ENCODE measurements at places on chromosomes 4 and X. TPM values are rescaled to one million over a fixed set of nuclear protein-coding genes. Genes with fewer than 3 reads are reported as not detected.

CSAG1 gene
- not detected for total RNA-seq

SATL1 gene
- total RNA-seq: not detected

SGMS2 gene
- 0.80 TPM for total RNA-seq

WAS gene
- 99.0 TPM for total RNA-seq

PPARGC1A gene
- total RNA-seq: not detected

MAGEC1 gene
- not detected for total RNA-seq

REST gene
- 53.4 TPM for total RNA-seq

HS6ST2 gene
- total RNA-seq: 1.2 TPM

DNA sequence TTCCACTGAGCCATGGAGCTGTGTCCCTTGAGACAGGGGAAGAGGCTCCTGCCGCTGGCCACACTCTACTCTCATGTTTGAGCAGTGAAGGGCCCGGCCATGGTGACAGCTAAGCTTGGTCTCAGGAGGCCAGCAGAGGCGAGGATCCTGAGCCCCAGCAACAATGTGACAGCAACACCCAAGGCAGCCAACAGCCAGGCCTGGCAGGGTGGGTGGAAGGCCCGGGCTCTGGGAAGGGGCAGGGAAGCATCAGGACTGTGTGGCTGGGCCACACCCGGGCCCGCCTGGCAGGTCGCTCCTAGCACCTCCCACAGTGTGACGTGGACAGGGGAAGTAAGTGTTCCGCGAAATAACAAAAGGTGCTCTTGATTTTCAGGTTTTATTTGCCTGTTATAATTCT is 24.8 kb downstream of the L1CAM start:
- H3K36me3 ChIP-seq: no peaks in the 10 kb centered on the region
- H3K27ac ChIP-seq: no peak overlapping the region
- DNase-seq: no peak
- H3K4me1 ChIP-seq: no peaks in the 10 kb centered on the region
- no peak overlapping the region for H3K4me3 ChIP-seq

DNA sequence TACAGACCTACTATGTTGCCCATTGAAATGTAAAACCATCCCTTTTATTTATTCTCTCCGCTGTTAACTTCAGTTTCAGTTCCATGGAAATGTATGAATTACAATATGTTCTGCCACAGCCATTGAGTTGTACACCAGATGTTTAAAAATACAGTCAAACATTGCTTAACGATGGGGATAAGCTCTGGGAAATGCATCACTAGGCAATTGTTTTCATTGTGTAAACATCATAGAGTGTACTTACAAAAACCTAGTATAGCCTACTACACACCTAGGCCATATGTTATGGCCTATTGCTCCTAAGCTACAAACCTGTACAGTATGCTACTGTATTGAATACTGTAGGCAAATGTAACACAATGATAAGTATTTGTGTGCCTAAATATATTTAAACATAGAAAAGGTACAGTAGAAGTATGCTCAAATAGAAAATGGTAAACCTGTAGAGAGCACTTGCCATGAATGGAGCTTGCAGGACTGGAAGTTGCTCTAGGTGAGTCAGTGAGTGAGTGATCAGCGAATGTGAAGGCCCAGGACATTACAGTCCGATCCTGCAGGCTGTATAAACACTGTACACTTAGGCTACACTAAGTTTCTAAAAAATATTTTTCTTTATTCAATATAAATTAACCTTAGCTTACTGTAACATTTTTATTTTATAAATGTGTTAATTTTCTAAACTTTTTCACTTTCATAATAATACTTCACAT is 2.7 kb upstream of the PF4V1 start:
- no peak overlapping the region for H3K27ac ChIP-seq
- H3K4me3 ChIP-seq: no peak overlapping the region
- no peaks in the 10 kb centered on the region for H3K4me1 ChIP-seq
- DNase-seq: no peak
- H3K27me3 ChIP-seq: peaks cover 14% of the 10 kb centered on the region
- H3K36me3 ChIP-seq: no peaks in the 10 kb centered on the region

DNA sequence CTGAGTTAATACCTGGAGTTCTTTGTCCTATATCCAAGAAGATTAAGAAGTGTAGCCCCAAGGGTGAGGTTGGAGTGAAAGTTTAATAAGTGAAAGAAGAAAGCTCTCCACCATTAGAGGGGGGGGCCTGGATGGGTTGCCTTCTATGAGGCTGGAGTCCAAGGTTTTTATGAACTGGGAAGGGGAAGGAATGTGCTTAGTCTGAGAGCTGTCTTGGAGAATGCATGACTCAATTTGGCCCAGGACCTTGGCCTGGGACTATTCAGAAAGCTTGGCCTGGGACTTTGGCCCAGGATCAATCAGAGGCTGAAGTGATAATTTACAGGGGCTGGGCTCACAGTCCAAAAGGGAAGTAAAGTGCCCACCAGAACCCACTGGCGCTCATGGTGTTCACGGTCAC is 1049.0 kb upstream of the GRIA3 start:
- no peaks in the 10 kb centered on the region for H3K4me1 ChIP-seq
- no peaks in the 10 kb centered on the region for H3K36me3 ChIP-seq
- DNase-seq: no peak
- no peaks in the 10 kb centered on the region for H3K27me3 ChIP-seq

GRCh38 chr4:10877076-10877475 is 192.5 kb upstream of the CLNK start:
- peaks cover 2% of the 10 kb centered on the region for H3K4me1 ChIP-seq
- H3K36me3 ChIP-seq: no peaks in the 10 kb centered on the region
- no peaks in the 10 kb centered on the region for H3K27me3 ChIP-seq
- no peak overlapping the region for H3K27ac ChIP-seq

DNA sequence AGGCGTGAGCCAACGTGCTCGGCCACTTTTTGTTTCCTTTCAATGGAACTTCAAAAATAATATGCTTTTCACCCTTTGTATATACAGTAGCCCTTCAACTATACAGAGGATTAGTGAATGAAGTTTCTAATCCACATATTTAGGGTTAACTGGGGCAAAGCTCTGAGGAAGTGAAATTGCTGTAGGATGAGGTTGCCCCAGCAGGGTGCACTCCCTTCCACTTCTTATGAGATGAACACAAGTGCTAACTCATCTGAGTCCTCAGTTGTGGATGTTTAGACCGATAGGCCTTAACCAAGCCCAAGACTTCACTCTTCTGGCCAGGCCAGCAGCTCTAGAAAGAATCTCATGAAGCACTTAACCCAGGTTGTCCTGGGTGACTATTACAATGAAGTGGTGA is 29.1 kb upstream of the CT55 start:
- H3K4me3 ChIP-seq: no peak overlapping the region
- H3K27ac ChIP-seq: no peak overlapping the region
- no peaks in the 10 kb centered on the region for H3K4me1 ChIP-seq
- H3K27me3 ChIP-seq: peaks cover 25% of the 10 kb centered on the region
- DNase-seq: no peak
- H3K36me3 ChIP-seq: no peaks in the 10 kb centered on the region

GRCh38 chr4:66741081-66741480 is 804.2 kb downstream of the CENPC start:
- no peak overlapping the region for H3K27ac ChIP-seq
- no peaks in the 10 kb centered on the region for H3K36me3 ChIP-seq
- H3K4me3 ChIP-seq: no peak overlapping the region
- DNase-seq: no peak
- no peaks in the 10 kb centered on the region for H3K4me1 ChIP-seq
- H3K27me3 ChIP-seq: no peaks in the 10 kb centered on the region

DNA sequence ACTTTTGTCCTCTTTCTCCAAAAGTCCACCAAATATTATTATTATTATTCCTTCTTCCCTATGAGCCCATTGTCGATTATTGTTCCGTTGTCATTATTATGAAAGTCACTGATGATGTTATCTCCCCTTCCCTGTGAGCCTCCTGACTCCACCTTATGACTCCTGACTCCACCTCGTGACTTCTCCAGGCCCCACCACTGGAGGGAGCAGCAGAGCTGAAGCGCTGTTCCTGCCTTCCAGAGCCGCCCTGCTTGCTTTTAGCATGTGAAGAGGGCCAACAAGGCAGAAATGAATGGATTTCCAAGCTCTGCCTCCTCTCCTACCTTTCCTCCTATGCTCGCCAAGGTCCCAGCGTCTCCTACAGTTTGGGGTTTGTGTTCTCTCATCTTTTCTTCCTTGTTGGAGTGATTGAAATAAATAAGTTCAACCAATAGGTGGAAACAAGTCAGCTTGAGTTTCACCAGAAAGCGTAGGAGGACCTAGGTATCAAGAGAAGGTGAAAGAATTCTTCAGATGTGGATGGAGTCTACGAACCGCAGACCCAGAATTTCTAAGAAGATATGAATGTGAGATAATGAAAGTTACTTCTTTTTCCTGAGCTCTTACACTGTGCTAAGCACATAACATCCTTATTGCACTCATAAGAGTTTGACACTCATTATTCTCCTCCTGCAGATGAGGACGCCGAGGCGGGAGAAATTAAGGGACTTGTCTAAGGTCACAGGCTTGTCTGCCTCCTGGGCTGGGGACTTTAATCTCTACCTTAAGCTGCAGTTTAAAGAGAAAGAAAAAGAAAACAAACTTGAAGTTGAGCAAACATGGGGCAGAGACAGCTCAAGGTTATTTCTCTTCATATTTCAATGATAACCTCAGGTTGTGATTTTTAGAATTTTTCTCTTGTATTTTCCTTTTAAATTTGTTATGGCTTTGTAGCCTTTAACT is 26.1 kb downstream of the IGSF1 start:
- peak; percentile 62 for DNase-seq
- H3K36me3 ChIP-seq: no peaks in the 10 kb centered on the region
- peak overlapping the region; percentile 26 for H3K4me3 ChIP-seq
- H3K27ac ChIP-seq: peak overlapping the region; percentile 3
- peaks cover 3% of the 10 kb centered on the region for H3K4me1 ChIP-seq
- no peaks in the 10 kb centered on the region for H3K27me3 ChIP-seq

- H3K27ac ChIP-seq: no peak overlapping the region
- H3K4me3 ChIP-seq: no peak overlapping the region
- H3K27me3 ChIP-seq: peaks cover 2% of the 10 kb centered on the region
- no peaks in the 10 kb centered on the region for H3K4me1 ChIP-seq
- no peak for DNase-seq
- H3K36me3 ChIP-seq: no peaks in the 10 kb centered on the region
These were observed 8.6 kb downstream of the ATP2B3 start for GRCh38 chrX:153526042-153526441.

GRCh38 chr4:2666722-2667247 is 89.4 kb downstream of the TNIP2 start:
- DNase-seq: no peak
- H3K27me3 ChIP-seq: no peaks in the 10 kb centered on the region
- H3K27ac ChIP-seq: peak overlapping the region; percentile 83

- H3K27me3 ChIP-seq: no peaks in the 10 kb centered on the region
- DNase-seq: no peak
- no peak overlapping the region for H3K4me3 ChIP-seq
These were observed 467.0 kb downstream of the PCDH18 start for GRCh38 chr4:137065311-137065710.

DNA sequence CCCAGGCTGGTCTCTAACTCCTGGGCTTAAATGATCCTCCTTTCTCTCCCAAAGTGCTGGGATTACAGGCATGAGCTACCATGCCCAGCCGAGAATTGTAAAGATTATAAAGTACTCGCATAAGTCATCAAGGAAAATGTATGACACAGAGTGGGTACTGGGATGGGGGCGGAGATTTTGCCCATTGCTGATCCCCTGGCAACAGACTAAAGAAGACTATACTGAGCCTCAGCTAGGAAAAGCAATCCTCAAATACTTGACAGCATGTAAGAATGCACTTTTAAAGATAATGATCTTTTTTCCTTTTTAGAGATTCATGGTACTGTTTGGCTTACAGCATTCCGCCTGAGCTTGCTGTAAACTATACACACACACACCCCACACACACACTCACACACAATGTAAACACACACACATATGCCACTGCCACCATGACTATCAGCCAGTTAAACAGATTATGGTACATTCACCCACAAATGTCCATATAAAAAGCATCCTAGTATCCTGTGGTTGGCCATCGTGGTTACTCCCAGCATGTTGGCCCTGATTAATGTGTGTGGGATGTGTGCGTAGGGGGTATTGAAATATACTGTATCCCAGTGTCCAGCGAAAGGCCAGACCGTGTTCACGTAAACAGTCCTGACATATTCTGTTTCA is 113.0 kb downstream of the AMELX start:
- no peak for DNase-seq
- no peak overlapping the region for H3K27ac ChIP-seq
- H3K27me3 ChIP-seq: no peaks in the 10 kb centered on the region
- H3K4me3 ChIP-seq: no peak overlapping the region
- no peaks in the 10 kb centered on the region for H3K36me3 ChIP-seq

- no peaks in the 10 kb centered on the region for H3K27me3 ChIP-seq
- DNase-seq: no peak
- H3K4me1 ChIP-seq: no peaks in the 10 kb centered on the region
- no peak overlapping the region for H3K4me3 ChIP-seq
These were observed 1040.0 kb downstream of the FAT4 start for GRCh38 chr4:126354784-126355183.

DNA sequence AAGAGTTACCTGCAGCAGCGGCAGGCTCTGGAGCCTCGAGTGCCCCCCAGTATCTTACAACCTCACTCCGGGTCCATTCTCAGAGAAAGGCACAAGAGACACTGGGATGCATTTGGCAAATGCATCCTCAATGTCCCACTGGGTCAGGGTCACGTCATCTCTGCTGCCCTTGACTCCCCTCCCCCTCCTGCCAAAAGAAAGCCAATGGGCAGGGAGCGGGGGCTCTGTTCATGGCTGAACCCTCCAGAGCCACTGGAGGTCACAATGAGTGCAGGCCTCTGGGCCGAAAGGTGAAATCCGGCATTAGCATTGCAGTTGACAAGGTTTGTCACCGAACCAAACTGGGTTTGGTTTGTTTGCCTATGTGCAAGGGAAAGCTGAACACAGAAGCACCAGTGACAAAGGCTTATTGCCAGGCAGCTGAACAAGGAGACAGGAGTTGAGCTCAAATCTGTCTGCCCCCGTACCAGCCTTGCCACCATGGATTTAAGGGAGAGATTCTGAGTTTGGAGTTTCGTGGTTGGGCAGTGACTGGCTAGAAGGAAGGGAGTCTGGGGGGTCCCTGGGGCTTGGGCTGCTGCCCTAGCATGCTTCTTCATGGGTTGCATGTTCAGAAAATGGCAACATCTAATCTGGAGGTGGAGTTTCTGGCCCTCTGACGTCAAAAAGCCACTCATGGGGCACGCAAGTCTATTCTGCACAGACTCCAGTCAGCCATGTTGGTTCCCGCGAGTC is 64.3 kb downstream of the HTRA3 start:
- no peaks in the 10 kb centered on the region for H3K27me3 ChIP-seq
- H3K36me3 ChIP-seq: no peaks in the 10 kb centered on the region
- H3K4me1 ChIP-seq: no peaks in the 10 kb centered on the region

GRCh38 chr4:106201373-106201772 is 114.6 kb downstream of the TBCK start:
- H3K4me1 ChIP-seq: no peaks in the 10 kb centered on the region
- H3K4me3 ChIP-seq: no peak overlapping the region
- no peak overlapping the region for H3K27ac ChIP-seq

GRCh38 chrX:1246816-1247215 is 21.8 kb upstream of the CSF2RA start:
- peak overlapping the region; percentile 49 for H3K4me3 ChIP-seq
- peak; percentile 96 for DNase-seq
- H3K36me3 ChIP-seq: no peaks in the 10 kb centered on the region
- H3K27me3 ChIP-seq: no peaks in the 10 kb centered on the region

GRCh38 chr4:152038238-152038637 is 277.4 kb upstream of the GATB start:
- H3K4me1 ChIP-seq: peaks cover 4% of the 10 kb centered on the region
- H3K4me3 ChIP-seq: no peak overlapping the region
- H3K36me3 ChIP-seq: no peaks in the 10 kb centered on the region
- no peak for DNase-seq
- H3K27ac ChIP-seq: no peak overlapping the region

Data from activated CD4-positive, alpha-beta T cell treated with anti-CD3 and anti-CD28 coated beads, Interleukin-2, amount 10 ng/mL, durations not matched to agents 24 days and 14 days (primary cell).